ENCODE measurements at places on chromosomes 3 and 15.

GRCh38 chr15:71820127-71820526 is 9.8 kb downstream of the NR2E3 start:
- DNase-seq, result no peak

DNA sequence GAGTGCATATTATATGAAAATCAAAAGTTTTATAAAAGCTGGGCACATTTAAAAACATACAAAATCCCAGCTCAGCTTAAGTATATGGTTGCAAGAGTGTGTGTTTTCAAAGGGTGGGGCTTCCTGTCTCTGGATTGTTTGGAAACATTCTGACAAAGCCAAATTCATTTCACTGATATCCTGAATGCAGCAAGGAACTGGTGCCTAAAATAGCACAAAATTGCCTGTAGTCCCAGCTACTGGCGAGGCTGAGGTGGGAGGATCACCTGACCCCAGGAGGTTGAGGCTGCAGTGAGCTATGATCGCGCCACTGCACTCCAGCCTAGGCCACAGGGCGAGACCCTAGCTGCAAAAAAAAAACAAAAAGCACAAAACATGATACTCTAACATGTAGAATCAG is 13.0 kb upstream of the TJP1 start:
- DNase-seq, result no peak

- DNase-seq, result no peak
These were observed 43.1 kb downstream of the MTHFS start for GRCh38 chr15:79853492-79854328.

DNA sequence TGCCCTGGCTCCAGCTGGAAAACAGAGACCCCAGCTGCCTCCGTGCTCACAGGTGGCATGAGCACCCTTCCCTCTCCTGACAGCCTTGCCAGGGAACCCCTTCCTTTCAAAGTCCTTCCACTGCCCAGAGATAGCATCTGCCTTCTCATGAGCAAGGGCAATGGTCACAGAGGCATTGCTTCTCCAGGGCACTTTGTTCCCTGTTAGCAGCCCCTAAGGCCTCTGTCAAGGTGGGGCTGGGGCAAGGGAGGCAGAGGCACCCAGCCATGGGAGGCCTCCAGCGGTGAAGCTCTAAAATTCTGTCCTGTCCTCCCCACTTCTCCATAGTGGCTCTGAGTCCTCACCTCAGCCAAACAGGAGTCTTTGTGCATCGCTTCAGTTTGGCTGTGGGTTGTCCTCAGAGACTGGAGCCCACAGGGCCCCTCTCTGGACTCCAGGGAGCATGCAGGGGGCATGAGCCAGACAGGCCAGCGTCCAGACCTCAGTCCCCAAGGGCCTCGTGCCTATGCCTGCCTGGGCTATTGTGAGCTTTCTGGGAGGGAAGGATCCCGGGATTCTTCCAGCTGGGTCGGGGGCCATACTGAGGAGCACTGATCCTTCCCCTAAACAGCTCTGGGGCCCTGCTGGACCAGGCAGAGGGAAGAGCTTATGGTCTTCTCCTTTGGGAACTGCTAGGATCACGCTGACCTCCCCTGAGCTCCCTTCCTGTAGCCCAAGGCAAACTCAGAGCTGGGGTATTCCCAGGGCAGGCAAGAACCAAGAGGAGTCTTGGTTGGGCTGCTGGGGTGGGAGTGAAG is 106.6 kb downstream of the DNAJB8 start:
- DNase-seq, result no peak

DNA sequence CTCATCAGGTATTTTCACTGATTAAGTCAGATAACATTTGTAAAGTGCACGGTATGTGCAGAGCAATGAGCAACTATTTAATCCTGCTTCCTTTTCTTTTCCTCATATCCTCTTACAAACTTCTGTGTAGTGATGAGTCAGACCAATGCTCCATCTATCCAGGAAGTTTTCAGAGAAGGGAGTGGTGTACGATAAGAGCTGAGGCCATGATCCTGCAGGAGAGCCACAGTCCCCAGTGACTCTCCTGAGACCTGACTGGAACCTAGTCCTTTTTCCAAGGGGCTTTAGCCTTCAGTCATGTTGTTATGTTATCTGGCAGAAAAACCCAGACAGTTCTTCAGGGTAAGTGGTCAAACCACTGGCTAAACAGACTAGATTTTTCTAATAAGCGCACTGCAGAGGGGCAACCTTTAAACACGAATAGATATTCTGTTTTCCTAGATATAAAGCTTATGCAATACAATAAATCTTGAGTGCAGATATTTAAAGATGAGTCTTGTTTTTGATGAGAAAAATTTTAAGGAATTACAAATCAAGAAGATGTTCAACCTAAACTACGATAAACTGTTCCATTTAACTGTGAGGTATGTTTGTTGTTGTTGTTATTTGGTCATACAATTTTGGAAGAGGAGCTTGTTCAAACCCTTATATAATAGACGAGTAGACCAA is 110.5 kb upstream of the RAP2B start:
- no peak for DNase-seq

GRCh38 chr3:136142592-136142991 is 53.5 kb downstream of the MSL2 start:
- DNase-seq, result no peak

DNA sequence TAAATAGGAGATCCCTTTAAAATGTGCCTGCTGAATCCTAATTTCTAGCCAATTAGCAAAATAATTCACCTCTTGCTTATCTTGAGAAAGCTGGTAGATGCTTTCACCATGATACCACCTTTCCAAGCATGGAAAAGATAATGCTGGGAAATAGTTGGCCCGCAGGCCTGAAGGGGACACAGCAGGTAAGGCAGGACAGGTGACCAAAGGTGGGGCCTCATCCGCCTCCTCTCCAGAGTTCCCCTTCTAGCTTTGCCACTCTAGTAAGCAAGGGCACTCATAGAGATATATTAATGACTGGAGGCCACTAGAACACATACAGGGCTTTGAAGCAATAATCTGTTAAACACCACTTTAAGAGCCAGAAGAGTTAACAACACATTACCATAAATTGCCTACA is 45.5 kb downstream of the SATB1 start:
- no peak for DNase-seq

GRCh38 chr15:99762288-99762687 is 29.1 kb upstream of the LYSMD4 start:
- no peak for DNase-seq

DNA sequence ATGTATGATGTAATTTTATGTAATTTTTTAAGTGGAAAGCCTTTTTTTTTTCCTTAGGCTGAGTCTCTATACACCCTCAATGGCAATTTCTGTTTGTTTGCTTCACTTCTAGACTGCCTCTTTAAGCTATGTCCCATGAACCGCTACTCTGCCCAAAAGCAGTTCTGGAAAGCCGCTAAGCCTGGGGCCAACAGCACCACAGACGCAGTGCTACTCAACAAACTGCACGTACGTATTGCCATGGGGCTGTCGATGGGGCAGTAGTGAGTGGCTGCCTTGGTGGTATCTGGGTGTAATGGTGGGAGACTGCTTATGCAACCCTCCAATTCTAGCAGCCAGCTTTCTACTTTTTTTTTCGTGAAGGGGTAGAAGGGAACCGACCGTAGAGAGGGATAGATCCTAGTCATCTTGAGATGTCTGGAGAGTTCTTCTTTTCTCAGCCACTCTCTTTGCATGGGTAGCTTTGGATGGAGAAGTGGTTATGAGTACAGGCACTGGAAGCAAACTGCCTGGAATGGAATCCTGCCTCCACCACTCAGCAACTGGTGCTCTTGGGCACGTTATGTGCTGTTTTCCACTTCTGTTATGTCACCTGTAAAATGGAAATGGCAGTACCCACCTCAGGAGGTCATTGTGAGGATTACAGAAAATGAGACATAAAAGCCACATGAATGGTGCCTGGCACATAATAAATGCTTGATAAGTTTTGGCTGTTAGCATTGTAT is 134.7 kb downstream of the ITPR1 start:
- no peak for DNase-seq

GRCh38 chr15:95196176-95196915 is 965.0 kb downstream of the MCTP2 start:
- DNase-seq, result no peak

GRCh38 chr3:23778446-23778845 is 27.3 kb upstream of the UBE2E1 start:
- no peak for DNase-seq

GRCh38 chr3:139119331-139120025 is 74.8 kb upstream of the PRR23C start:
- DNase-seq, result no peak

GRCh38 chr3:140552403-140552802 is 125.5 kb upstream of the TRIM42 start:
- no peak for DNase-seq

All from effector memory CD4-positive, alpha-beta T cell (primary cell).